RPMI7951 (cell line): ENCODE measurements at places on chromosomes 3 and 15. TPM values are rescaled to one million over a fixed set of nuclear protein-coding genes. Genes with fewer than 3 reads are reported as not detected.
A peak's percentile ranks its signal among the peaks of the same experiment; 100 is the strongest.

DNA sequence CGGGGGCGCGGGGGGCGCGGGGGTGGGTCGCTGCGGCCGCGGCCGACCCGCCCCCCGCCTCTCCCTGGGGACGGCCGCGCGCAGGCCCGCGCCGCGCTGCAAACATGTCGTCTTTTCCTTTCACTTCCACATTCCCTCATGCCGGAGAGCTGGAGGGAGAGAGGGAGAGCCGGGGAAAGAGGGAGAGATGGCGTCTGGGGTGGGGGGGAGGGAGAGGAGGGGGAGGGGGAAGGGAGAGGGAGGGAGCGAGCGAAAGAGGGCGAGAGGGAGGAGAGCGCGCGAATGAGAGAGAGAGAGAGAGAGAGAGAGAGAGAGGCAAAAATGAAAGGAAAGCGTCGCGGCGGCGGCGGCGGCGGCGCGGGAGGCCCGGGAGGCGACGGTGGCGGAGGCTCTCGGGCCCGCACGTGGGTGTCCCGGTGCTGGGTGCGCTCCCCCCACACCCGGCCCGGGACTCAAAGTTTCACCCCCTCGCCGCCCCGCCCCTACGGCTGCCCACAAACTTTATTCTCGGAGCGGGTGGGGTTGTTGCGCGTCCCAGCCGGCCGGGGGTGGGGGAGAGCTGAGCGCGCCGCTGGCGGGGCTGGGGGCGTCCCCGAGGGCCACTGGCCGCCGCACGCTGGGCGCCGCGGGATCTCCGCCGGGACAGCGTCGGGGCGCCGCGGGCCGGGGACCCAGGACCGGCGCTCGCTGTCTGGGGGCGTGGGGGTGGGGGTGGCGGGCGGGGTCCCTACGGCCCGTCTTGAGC, 731 bp downstream of the ZNF710 start:
- peak; percentile 68 for DNase-seq

DNA sequence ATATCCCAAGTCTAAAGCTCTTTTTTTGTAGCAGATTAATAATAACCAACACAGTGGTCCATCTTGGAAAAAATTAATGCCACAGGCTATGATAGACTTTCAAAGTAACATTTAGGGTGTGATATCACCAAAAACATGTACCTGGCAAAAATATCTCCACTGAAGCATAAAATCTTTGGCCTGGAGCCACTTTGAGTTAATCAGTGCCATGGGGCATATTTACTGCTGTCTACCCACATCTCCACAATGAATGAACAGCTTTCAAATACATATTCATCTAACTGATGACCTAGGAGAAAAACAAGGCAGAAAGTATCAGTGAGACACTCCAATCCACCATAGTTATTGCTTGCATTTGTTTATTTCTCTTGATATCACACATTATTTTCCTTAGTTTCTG, 296.0 kb upstream of the MDFIC2 start:
- no peak for DNase-seq

DNA sequence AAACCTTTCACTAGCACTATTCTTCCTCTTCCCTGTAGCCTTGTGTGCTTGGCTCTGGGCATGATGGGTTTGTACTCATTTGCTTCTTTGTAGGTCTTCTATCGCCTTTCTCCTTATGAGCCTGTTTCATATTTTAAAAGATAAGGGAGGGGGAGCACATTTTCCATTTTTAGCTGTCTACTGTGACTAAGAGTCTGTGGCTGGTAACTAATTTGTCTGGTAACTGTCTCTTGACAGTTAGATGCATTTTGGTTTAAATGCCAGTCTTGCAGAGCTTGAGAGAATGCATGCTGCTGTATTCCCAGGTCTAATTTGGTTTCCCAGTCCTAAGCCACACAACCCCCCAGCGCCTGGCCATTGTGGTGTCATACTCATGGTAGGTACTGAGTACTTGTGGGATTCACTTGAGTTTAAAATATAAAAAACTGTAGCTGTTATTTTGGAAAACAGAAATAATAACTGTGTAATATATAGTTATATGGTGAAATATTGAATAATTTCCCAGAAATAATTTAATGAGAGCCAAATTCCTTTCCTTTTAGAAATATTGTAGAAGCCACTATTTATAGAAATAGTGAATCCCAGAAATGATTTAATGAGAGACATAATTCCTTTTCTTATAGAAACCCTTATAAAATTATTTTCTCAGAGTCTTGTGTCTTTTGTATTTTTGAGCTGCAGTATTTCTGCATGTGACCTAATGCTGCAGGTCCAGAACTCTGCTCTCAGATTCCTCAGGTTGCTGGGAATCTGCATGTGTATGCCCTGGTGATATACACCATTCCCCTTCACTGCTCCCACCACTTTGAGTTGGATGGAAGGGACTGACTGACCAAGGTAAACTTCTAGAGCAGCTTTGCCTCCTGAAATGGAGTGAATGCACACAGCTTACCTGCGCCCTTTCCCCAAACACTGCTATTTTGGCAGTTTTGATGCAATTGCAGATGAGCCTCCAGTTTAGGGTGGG, 13.9 kb upstream of the GPR171 start:
- DNase-seq: no peak

DNA sequence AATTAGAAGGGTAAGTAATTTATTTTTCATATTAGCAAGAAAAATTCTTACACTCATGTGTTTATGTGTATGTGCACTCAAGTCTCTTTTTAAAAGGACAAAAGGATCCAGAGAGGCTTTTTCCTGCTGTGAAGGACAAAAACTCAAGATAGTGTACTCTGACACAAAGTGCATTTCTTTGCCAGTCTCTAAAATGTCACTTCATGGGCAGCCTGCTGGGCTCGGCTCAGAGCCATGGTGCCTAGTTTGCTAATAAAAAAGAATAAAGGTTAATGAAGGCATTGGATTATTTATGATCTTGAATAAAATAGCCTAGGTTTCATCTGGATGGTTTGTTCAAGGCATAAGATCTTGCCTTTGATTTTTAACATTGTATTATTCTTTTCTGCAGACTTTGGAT, 989.0 kb downstream of the TBL1XR1 start:
- DNase-seq: no peak

DNA sequence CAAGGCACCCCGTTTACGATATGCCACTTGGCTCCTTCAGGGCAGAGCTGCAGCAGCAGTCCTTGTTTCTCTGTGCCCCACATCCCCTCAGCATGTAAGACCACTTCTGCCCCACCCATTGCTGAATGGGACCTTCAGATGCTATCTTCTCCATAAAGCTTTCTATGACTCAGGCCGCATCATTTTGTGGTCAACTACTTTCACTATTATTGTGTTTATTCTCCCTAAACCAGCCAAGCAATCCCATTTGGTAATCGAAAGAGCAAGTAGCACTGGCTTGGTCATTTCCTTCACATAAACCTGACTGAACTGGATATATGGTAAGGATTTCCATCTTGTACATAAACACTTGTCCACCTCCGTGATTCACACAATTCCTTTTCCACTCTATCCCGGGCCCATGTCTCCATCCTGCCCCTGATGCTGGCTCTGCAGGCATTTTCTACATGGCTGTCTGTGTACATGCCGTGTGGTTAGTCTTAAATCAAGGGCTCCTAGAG, 25.7 kb downstream of the LIPC start:
- peak; percentile 91 for DNase-seq

GRCh38 chr3:131526801-131527347, 24.1 kb upstream of the MRPL3 start:
- peak; percentile 68 for DNase-seq

GRCh38 chr3:151925419-151925818, 52.0 kb downstream of the SUCNR1 start:
- DNase-seq: peak; percentile 65

DNA sequence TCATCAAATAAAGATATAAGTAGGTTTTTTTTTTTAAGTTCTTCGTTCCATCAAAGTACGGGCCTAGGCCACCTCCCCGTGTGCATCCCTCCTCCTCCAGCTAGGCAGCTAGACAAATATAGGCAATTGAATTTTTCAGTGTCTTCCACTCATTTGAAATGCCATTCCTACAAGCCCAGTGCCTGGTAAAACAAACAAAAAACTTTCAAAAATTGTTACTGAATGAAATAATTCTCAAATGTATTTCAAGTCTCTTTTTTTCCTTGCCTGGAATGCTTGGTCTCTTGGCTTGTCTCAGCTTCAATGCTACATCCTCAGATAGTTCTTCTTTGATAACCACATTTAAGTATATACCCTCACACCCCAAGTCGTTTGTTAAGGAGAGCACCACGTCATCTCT, 3.8 kb downstream of the EIF2AK4 start:
- no peak for DNase-seq

A4GNT gene
- not detected in 2 replicates for total RNA-seq

IDH2 gene
- 90.6 and 95.5 TPM in 2 replicates for total RNA-seq

PP2D1 gene
- not detected in 2 replicates for total RNA-seq
